Osteoblast (primary cell): ENCODE measurements at places on chromosomes 3 and 15. TPM values are rescaled to one million over a fixed set of nuclear protein-coding genes. Genes with fewer than 3 reads are reported as not detected.

Gene ERICH6
- total RNA-seq: under 0.01 and 0.29 TPM in 2 replicates

Gene HTR3E
- not detected in 2 replicates for total RNA-seq

Gene MAGI1
- total RNA-seq: 61.0 and 66.6 TPM in 2 replicates

Gene COL6A6
- total RNA-seq: under 0.01 TPM in 2 replicates

Gene DPPA2
- not detected in 2 replicates for total RNA-seq

Gene ATP8B4
- 0.88 and 1.1 TPM in 2 replicates for total RNA-seq

Gene CMTM7
- total RNA-seq: 7.2 and 10.0 TPM in 2 replicates

Gene RABL3
- total RNA-seq: 13.3 and 15.2 TPM in 2 replicates

Gene TMCC1
- total RNA-seq: 17.4 and 25.0 TPM in 2 replicates

Gene SCN5A
- total RNA-seq: under 0.01 TPM in 1 of 2 replicates, not detected in the other

Gene GOLGA8S
- total RNA-seq: under 0.01 TPM in 2 replicates

Gene TM6SF1
- 0.29 and 0.36 TPM in 2 replicates for total RNA-seq
